ENCODE measurements at places on chromosomes 6 and 20. TPM values are rescaled to one million over a fixed set of nuclear protein-coding genes. Genes with fewer than 3 reads are reported as not detected.

HLA-DRB1 gene
- total RNA-seq = 123 TPM

CYB5R4 gene
- 40.5 TPM for total RNA-seq

MRPS10 gene
- 25.4 TPM for total RNA-seq

RBPJL gene
- total RNA-seq = not detected

RIMS4 gene
- not detected for total RNA-seq

APOM gene
- total RNA-seq = 2.6 TPM

TRIM31 gene
- total RNA-seq = not detected

HCRTR2 gene
- total RNA-seq = not detected

FKBP1C gene
- total RNA-seq = not detected

FAM217A gene
- not detected for total RNA-seq

MYLK4 gene
- 0.45 TPM for total RNA-seq

ANGPT4 gene
- total RNA-seq = not detected

TRIM40 gene
- total RNA-seq = 0.30 TPM

DYNLT2 gene
- 5.3 TPM for total RNA-seq

TMEM74B gene
- total RNA-seq = not detected

FBXO9 gene
- 82.4 TPM for total RNA-seq

SLC52A3 gene
- total RNA-seq = not detected

MAD2L1BP gene
- 38.3 TPM for total RNA-seq

HUS1B gene
- 3.4 TPM for total RNA-seq

ALDH5A1 gene
- 7.5 TPM for total RNA-seq

CST5 gene
- not detected for total RNA-seq

AKAP12 gene
- 17.6 TPM for total RNA-seq

XKR7 gene
- not detected for total RNA-seq

UBE2C gene
- total RNA-seq = 3.2 TPM

SSTR4 gene
- total RNA-seq = not detected

SLC26A8 gene
- total RNA-seq = 0.93 TPM

Measured in natural killer cell (primary cell).